ENCODE measurements at places on chromosomes 11 and 22.

DNA sequence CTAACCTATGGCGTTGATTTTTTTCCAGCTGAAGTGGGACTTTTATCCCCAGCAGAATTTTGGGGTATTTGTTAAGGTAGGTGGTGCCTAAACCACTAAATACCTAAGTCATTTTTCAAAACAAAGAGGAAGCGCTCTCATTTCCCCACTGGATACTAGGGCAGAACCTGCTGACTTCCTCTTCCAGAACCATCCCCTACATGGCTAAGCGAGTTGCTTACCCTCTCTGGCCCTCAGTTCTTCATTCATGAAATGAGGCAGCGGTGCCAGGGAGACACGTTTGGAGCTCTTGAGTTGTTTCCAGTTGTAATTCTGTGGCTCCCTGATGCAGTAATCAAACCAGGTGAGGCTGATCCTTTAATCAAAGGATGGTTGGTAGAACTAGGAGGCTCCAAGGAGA is 10.0 kb upstream of the MTMR3 start:
- no peak for DNase-seq

DNA sequence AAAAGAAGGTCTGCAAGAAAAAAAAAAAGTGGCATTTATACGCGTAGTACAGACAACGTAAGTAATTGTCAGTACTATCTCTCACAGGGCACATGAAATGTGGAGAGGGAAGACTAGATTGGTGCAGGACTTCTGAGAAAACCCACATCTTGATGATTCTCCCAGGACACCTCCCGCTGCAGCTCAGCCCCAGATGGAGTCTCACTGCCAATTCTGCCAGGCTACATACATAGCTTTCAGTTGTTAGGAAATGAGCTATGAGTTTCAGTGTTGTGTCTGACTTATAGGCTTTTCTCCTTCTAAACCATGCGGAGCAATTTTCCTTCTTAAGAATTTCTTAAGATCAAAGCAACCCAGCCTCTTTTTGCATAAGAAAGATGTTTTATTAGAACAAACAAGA is 9.6 kb downstream of the OR5A2 start:
- DNase-seq = no peak

DNA sequence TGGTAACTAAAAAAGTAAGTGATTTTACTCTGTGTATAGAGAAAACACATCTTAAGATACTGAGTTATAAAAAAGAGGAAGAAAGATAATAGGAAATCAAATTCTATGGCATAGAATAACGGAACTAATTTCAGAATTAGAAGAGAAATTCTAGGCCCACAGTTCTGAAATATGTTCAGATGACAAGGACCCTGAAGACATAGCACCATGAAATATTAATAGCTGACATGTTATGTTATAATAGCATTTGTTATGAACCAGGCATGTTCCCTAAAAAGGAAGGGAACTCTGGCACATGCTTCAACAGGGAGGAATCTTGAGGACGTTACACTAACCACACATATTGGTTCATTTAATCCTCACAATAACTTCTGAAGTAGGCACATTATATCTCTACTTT is 32.7 kb downstream of the PRDM10 start:
- DNase-seq = no peak

DNA sequence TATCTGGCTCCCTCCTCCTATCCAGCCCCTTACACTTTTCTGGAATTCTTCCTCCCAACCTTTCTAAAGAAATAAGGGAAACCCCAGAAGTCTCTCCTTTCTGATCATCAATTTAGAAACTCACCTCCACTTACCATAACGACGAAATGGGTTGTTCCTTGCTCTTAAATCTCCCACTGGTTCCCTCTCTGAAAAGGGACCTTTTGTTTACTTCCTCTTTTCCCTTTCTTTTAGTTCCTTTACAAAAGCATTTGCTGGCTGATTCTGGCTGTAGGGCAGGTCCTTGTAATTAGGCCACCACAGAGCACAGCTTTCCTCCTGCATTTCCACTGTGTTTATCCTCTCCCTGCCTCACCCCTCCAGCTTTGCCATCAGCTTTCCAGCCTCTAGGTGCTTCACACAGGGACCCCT is 12.0 kb downstream of the JAML start:
- DNase-seq = no peak
